Nephron progenitor cell (in vitro differentiated cells): ENCODE measurements at places on chromosomes 7 and 10.
A peak's percentile ranks its signal among the peaks of the same experiment; 100 is the strongest.

GRCh38 chr10:90193240-90193985 lies 492.0 kb downstream of the KIF20B start:
- DNase-seq, result no peak

DNA sequence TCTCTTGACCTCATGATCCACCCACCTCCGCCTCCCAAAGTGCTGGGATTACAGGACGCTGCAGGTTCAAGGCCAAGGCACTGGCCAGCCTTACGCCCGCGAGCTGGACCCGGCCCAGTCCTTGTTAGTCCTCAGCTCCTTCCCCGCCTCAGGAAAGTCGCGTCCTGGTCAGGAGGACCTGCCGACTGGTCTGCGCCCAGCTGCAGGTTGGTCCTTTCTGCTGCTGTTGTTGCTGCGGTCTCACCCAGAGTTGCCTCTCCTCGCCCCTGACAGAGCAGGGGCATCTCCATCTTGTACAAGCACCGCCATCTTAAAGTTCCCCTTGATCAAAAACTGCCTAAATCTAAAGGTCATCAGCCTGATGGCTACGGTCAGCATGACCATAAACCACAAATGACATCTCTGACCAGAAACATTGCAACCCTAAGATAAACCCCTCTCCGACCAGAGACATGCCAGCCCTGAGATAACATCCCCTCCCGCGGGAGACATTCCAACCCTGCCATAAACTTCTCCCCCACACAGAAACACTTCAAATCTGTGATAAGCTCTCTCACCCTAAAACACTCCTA lies 13.9 kb upstream of the BMS1 start:
- DNase-seq, result no peak

DNA sequence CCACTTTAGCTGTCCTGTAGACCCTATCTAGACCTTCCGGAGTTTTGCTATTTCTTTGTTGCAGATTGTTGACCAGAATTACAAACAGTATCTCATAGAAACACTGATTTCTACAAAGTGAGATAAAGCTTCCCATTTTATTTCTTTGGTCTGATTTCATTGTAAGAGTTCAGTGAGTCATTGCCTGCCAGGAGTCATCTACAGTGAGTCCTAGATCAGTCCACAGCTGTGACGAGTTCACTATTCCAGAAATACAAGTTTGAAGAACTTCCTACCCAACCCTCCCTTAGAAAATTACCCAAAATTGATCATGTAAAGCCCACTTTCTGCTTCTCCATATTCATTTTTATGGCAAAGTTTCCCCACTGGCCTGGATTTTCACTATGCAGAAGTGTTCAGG lies 905.5 kb downstream of the CNTNAP2 start:
- no peak for DNase-seq

- no peak for DNase-seq
These were observed 3.1 kb downstream of the CYP2W1 start for GRCh38 chr7:985915-986741.

- no peak for DNase-seq
These were observed 2.0 kb downstream of the STAMBPL1 start for GRCh38 chr10:88881922-88882645.

DNA sequence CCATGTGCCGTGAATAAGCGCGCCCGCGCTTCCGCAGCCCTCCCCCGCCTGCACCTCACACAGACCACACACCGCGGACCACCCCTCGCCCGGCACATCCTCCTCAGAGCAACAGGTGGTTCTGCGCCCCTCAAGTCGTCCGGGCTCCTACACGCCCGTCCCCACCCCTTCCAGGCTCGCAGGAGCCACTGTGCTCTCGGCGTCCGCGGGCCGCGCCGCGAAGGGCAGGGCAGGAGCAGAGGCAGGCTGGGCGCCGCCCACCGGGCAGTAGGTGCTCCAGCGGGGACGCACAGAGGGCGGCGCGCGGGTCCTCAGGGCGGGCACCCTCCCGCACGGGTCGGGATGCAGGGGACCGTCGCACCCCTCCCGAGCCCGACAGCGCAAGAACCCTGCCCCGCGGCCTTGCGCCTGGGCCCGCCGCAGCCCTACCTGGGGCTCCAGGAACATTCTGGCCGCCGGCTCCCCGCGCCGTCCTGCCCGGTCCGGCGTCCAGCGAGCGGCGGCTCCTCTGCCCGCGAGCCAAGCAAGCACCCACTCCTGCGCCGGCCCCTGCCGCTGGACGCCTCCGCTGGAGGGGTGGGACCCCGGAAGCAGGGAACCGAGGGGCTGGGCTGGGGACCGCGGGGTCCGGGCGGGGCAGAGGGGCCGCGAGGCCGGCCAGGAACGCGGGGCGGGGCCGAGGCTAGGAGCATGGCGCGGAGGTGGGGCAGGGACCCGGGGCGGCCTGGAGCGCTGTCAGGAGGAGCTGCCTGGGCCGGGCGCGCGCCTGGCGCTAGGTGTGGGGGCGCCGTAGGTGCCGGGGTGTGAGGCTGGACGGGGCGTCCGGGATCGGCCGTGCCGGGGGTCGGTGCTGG lies 37.4 kb downstream of the RASGEF1A start:
- peak; percentile 75 for DNase-seq

GRCh38 chr10:27558612-27559020 lies 54.5 kb downstream of the RAB18 start:
- peak; percentile 55 for DNase-seq
